Caki2 (cell line): ENCODE measurements at places on chromosomes 6 and 20. TPM values are rescaled to one million over a fixed set of nuclear protein-coding genes. Genes with fewer than 3 reads are reported as not detected.

The AVP gene
- total RNA-seq = not detected in 2 replicates

The IMPG1 gene
- total RNA-seq = not detected in 2 replicates

GRCh38 chr6:143973097-143973966 is 34.7 kb downstream of the PLAGL1 start:
- DNase-seq = no peak

The GCNT2 gene
- total RNA-seq = 43.9 and 54.9 TPM in 2 replicates

GRCh38 chr6:53794137-53794719 is 577 bp upstream of the LRRC1 start:
- DNase-seq = peak; percentile 78

DNA sequence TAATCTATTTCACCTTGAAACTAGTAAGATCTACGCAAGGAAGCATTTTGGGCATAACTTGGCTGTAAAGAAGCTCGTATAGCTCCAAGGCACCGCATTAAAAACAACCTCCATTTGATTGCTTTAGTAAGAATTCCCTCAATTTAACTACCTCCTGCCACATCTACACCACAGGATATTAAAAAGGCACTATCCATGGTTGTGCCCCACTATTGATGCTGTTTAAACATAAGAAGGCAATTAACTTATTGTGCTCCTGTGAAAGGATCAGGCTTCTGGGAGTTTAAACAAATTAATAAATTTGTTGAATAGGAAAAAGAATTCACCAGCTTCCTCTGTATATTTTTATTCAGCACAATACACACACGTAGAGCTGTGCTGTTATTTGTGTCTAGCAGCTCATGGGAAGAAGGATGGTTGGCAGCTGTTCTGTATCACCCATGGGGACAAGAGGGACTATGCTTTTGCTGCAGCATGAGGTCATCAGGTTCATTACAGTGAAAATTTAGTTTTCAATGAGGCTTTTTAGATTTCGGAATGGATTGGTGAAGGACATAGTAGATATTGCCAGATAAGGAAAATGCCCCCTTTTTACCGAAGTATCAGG is 513.3 kb downstream of the HAO1 start:
- no peak for DNase-seq

DNA sequence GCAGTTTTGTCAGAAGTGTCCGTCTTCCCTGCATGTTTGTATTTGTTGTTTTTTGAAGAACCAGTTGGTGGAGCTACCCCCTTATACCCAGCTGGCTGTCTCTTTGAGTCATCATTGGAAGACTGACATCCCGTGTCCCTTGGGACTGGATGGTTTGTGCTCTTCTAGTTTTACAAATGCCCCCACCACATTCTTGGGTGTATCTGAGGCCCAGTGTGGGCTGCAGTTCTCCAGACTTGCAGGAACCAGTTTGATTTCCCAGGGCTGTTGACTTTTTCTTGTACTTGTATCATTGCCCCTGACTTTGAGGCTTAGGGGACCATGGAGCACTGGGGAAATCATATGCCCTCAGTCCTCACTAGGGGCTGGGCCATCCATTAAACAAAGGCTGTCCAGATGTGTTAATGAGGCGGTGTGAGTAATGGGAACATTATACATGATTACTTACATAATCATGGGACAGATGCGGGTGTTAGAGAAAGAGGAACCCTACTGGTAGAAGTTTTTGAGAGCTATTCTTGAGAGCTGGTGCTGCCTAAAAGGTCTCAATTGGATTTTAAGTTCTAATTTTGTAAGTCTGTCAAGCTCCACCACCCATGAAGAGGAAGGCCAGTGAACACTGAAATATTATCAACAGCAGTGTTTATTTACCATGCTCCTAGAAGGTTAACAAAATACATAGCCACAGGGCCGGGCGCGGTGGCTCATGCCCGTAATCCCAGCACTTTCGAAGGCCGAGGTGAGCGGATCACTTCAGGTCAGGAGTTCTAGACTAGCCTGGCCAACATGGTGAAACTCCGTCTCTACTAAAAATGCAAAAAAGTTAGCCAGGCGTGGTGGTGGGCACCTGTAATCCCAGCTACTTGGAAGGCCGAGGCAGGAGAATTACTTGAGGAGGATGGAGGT is 8.5 kb downstream of the JARID2 start:
- DNase-seq = peak; percentile 37

The PROKR2 gene
- not detected in 2 replicates for total RNA-seq

GRCh38 chr6:127938701-127939100 is 37.8 kb upstream of the THEMIS start:
- peak; percentile 43 for DNase-seq

- peak; percentile 44 for DNase-seq
Measured at GRCh38 chr6:21742238-21742660, 148.7 kb downstream of the SOX4 start.

- DNase-seq = no peak
Measured at GRCh38 chr20:32960849-32961731, 43.1 kb downstream of the SUN5 start.

DNA sequence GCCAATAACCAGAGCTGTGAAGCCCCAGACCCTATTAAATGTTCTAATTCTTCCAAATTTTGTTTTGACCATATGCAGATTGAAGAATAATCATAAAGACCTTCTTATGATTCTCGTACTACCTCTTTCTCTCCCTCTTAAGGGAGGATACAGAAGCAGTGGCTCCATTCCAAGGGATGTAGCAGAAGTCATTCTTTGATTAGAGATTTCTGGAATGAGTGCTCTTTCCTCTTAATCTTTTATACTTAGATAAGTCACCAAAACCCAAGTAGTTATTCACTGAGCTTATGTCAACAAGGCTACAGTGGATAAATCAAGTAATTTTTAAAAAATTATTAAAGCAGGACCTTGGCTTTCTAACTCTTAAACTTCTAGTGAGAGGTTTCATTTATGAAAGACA is 266.0 kb upstream of the STXBP5 start:
- DNase-seq = no peak

The GPX5 gene
- not detected in 2 replicates for total RNA-seq

The BFSP1 gene
- 26.7 and 37.0 TPM in 2 replicates for total RNA-seq

- DNase-seq = no peak
Measured at GRCh38 chr6:170108890-170109587, 181.8 kb downstream of the DLL1 start.

The RAB23 gene
- 17.0 and 25.2 TPM in 2 replicates for total RNA-seq

The C6orf58 gene
- 1.3 TPM in 1 of 2 replicates, not detected in the other for total RNA-seq

The ADTRP gene
- total RNA-seq = not detected in 2 replicates

DNA sequence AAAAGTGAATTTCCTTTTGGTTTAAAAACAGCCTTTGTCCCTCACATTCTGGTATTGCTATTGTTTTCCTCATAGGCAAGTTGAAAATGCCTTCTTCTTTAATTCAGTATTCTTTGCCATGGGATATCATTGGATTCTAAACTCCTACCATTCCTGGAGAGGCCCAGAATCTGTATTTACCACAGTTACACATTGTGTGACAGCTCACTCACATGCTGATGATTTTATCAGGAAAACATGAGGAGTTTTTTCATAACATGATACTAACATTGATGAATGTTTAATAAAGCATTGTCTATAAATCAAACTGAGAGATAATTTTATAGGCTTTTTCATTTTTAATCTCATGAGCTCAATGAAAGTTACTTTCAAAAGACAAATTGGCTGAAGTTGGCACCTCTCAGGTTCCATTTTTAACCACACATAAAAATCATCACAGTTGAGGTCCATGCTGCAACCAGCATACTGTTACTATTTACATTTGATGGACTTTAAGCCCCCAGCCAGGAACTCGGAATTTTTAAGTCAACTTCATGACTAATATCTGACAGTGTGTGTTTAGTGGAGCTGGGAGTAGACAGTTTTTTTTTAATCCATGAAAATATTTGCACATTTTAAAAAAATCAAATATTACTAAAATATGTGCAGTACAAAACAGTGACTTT is 82.8 kb downstream of the FAM83B start:
- DNase-seq = no peak

GRCh38 chr20:646107-646867 is 6.7 kb downstream of the SRXN1 start:
- DNase-seq = peak; percentile 61

The MUC21 gene
- not detected in 2 replicates for total RNA-seq

- peak; percentile 42 for DNase-seq
Measured at GRCh38 chr6:9540126-9540525, 874.7 kb downstream of the TFAP2A start.

The OTOR gene
- not detected in 2 replicates for total RNA-seq

GRCh38 chr6:135880066-135880972 is 28.8 kb downstream of the PDE7B start:
- no peak for DNase-seq

DNA sequence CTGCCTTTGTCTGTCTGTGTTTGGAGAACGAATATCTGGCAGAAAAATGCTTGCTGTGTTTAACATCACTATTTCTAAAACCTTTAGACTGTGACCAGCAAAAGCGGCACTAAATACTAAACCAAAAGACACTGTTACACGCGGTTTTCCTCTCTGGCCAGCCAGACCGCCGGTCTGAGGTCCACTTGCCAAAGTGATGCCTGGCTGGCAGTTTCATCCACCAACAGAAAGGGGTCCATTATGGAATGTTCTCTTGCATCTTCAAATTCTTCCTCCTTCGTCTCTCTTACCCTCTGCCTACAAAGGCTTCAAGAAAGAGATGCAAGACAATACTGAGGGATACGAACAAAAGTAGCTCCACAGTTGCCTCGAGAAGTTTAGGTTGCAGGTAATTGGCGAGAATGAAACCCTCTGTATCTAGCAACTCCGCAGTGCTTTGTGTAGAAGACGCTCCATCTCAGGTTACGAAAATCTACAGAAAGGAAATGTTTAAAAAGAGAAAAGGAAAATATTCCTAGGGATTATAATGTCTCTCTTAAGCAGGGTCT is 176.6 kb downstream of the TRIM27 start:
- DNase-seq = no peak

DNA sequence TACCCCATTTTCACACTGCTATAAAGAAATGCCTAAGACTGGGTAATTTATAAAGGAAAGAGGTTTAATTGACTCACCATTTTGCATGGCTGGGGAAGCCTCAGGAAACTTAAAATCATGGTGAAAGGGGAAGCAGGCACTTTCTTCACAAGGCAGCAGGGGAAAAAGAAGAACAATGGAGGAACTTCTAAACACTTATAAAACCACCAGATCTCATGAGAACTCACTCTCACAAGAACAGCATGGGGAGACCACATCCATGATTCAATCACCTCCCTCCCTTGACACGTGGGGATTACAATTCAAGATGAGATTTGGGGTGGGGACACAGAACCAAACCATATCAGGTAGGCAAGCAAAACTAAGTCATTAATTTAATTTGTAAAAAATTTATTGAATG is 343.2 kb downstream of the FRK start:
- DNase-seq = no peak

GRCh38 chr6:31689249-31690110 is 8.6 kb upstream of the LY6G5C start:
- no peak for DNase-seq

DNA sequence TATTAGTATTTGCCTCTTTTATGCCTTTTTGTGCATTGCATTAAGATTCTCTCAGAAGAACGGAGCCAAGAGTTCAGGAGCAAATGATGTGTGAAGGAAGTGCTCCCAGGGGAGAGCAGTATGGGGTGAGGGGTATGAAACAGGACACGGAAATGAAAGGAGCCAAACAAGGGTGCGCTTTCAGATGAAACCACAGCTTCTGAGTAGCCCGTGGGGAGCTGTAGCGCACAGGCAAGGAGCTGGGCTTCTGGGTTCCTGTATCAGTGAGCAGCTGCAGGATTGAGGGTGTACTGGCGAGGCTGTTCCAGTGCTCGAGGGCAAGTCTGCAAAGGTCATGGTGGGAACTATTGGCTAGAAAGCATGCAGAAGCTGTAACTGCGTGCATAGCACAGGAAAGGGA is 25.4 kb downstream of the ANKEF1 start:
- no peak for DNase-seq

The WFDC13 gene
- not detected in 2 replicates for total RNA-seq

- DNase-seq = no peak
Measured at GRCh38 chr6:113763311-113763766, 93.8 kb upstream of the MARCKS start.

- DNase-seq = no peak
Measured at GRCh38 chr6:50198245-50198644, 148.5 kb upstream of the DEFB112 start.

DNA sequence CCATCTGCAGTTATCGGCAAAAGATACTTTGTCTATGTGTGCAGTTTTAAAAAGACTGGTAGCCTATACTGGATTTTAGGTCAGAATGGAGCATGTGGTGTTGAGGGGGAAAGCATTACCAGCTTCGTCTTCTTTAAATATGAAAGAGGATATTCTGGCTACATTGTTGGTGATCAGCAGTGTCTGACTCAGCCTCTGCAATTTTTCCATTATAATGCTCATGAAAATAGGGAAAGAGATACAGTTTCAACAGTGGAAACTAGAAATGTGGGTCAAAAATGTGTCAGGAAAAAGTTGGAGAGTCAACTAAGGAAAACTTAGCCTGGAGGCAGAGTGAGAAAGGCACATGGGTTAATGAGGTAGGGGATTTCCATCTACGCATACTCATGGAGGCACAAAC is 45.2 kb downstream of the HDGFL1 start:
- DNase-seq = no peak

DNA sequence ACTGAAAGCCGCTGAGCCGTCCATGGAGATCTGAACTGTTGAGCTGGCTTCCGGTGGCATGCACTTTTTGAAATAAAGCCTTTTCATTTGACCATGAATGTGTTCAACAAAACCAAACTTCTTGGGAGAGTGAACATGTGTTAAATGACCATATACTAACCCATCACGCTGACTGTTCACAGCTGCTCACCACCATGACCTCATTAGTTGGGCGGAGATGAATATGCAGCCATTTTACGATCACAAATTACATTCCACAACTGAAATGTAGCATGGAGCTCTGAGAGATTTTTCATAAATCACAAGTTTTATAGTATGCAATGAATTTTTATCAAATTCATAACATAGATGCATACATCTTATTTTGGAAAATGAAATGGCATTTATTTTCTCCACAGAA is 4.2 kb downstream of the RAMACL start:
- no peak for DNase-seq

GRCh38 chr20:17916433-17916891 is 52.1 kb downstream of the SNX5 start:
- DNase-seq = no peak

The RIPPLY2 gene
- total RNA-seq = not detected in 2 replicates

GRCh38 chr6:93727447-93727846 is 308.1 kb upstream of the EPHA7 start:
- DNase-seq = no peak

DNA sequence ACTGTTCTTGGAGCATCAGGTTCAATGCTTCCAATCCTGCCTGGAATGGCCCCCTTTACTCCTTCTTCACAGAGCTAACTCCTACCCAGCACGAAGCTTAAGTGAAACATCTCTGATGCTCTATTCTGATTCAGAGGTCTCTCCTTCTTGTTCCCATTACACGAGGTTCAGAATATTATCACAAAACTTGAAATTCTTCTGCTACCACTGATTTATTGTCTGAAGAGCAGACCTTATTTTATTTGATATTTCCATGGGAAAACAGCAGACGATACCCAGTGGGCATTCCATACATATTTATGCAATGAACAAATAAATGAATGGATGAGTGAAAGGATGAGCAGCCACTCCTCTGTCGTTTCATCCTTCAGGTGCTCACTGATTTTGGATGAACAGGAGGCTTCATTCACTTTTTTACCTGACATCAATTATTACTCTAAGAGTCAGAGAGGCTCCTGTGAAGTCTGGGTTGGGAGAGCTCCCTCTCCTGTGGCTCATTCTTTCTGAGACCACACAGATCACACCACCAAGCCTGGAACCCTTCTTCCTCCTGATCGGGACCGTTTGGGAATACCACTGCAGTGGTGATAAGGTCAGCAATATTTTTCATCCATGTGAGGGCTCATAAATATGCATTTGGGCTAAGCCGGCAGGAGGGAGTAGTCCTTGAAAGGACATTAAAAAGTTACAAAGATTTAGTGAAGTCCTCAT is 25.8 kb downstream of the SMLR1 start:
- DNase-seq = no peak

The OGFRL1 gene
- total RNA-seq = 8.8 and 12.1 TPM in 2 replicates
